ENCODE measurements at places on chromosomes 12 and 14.

DNA sequence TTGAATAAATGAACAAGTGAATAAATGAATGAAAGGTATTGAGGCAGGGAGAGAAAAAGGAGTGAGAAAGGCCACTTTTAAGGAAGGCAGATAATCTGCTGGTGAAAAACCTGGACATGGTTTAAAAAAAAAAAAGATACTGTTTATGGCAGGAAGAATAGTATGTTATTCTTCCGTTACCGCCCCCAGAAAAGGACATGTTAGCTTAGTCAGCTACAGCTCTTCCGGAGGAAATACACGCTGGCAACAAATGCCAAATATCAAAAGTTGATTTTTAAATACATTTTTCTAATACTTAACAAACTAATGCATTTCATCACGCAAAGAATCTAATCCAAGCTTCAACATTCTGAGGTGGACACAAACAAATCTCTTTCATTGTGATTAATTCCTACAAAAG lies 43.2 kb downstream of the SLC5A8 start:
- DNase-seq, result no peak

GRCh38 chr12:109770861-109771670 lies 57.4 kb downstream of the FAM222A start:
- no peak for DNase-seq

GRCh38 chr12:53048780-53049401 lies 974 bp upstream of the TNS2 start:
- DNase-seq, result no peak

DNA sequence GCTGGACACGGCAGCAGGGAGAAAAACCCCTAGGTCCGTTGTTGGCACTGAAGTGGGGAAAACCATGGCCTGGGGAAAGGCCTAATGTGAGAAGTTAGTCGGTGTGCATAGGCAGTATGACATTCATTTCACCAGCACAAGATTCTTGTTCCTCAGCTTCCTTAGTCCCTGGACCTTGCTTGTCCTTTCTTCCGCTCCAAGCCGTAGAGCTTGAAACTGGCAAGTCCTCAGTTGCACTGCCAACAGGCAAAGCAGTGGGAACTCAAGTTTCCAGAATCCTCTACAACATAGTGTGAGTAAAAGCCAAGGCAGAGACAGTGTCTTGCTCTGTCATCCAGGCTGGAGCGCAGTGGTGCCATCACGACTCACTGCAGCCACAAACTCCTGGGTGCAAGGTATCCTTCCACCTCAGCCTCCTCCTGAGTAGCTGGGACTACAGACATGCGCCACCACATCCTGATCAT lies 138.5 kb upstream of the AMIGO2 start:
- DNase-seq, result peak; percentile 43

- DNase-seq, result no peak
Observed at GRCh38 chr12:95006206-95006605, 2.7 kb upstream of the NDUFA12 start.

GRCh38 chr12:69342421-69342820 lies 5.8 kb upstream of the LYZ start:
- DNase-seq, result no peak

GRCh38 chr12:13152756-13153155 lies 43.8 kb upstream of the EMP1 start:
- DNase-seq, result no peak

DNA sequence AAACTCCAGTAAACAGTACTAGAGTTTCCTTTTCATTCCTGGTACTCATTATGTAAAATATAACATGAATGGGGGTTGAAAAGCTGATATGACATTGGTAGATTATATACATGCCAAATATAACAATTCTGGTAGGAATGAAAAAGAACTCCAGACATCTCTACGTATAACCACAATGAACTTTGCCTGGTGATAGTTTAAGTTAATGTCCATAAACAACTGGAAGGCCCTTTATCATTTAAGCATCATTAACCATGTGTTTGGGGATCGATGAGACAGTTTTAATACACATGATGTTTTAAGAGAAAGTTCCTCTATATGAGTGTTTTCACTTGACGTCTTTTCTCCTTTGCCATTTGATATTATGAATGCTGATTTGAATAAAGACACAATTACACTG lies 5.8 kb downstream of the PTGER2 start:
- DNase-seq, result no peak

- no peak for DNase-seq
Observed at GRCh38 chr12:4213471-4213870, 60.1 kb upstream of the CCND2 start.

GRCh38 chr14:101150039-101150610 lies 246.6 kb upstream of the RTL1 start:
- DNase-seq, result no peak

DNA sequence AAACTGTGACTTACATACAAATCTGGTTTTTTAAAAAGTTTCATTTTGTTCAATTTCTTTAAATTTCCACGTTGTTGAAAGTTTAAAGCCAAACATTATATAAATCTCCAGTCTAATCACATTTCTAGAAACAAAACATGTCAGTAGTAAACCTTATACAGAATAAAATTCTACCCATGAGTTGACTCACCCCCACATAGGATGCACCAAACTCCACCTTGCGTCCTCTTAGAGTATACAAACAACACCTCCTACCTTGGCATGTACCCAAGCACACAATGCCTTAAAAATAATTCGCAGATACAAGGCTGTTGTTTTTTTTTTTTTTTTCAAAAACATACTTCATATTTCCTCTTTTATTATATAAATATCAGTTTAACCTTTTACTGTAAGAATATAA lies 3.3 kb downstream of the FBXL14 start:
- DNase-seq, result peak; percentile 42

GRCh38 chr14:70808416-70809224 lies 693 bp downstream of the MAP3K9 start:
- DNase-seq, result peak; percentile 50

DNA sequence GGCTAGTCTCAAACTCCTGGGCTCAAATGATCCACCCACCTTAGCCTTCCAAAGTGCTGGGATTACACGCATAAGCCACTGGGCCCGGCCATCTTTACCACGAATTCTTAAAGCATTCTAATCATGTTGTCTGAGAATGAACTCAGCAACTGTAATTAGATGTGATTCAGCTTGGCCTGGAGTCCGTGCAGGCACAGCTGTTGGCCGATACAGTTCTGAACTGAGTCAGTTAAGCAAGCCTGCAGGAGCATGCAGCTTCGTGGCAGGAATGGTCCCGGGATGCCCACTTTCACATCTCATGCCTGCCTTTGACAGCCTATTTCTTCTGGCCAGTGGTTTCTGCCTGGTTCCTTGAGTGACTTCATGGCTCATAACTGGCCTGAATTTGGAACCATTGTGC lies 194.1 kb downstream of the ANO6 start:
- no peak for DNase-seq

DNA sequence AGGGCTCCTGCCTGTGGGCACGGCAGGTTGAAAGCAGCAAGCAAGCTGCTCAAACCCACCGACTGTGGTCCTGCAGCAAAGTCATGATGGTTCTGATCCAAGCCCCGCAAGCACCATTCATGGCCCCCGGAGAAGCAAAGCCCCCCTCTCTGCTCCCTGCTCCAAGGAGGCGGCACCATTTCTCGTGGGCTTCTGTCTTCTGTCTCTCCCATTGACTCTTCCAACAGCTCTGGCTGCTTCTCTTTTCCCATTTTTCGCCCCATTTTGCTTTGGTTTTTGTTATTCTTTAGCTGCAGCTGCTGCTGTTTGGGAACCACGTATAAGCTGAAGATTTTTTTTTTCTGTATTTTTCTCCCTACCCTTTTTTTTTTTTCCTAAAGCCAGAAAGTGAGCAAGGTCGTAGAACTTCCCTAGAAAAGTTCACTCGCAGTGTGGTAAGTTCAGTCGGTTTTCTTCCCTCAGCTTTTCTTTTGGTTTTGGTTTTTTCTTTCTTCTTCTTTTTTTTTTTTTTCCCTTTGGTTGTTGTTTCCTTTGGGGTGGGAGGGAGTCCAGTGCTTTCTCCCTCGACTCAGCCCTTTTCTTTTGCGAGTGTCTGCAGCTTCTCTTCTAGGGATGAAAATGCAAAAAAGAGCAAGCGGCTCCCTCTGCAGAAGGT lies 354.1 kb downstream of the DPF3 start:
- no peak for DNase-seq
